Activated naive CD4-positive, alpha-beta T cell (primary cell): ENCODE measurements at places on chromosomes 16 and 17.

DNA sequence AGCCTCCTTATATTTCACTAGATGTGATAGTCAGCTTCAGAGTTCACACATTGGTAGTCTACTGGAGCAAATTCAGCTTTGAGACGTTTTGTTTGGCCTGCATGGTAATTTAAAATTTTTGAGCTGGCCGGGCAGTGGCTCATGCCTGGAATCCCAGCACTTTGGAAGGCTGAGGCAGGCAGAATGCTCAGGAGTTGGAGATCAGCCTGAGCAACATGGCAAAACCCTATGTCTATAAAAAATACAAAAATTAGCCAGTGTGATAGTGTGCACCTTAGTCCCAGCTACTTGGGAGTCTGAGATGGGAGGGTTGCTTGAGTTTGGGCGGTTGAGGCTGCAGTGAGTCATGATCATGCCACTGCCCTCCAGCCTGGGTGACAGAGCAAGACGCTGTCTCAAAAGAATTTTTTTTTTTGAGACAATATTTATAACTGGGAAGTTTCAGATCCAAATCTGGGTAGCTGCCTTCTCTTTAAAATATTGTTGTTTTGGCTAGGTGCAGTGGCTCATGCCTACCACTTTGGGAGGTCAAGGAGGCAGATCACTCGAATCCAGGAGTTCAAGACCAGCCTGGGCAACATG, 4.8 kb upstream of the BLMH start:
- DNase-seq, result no peak

DNA sequence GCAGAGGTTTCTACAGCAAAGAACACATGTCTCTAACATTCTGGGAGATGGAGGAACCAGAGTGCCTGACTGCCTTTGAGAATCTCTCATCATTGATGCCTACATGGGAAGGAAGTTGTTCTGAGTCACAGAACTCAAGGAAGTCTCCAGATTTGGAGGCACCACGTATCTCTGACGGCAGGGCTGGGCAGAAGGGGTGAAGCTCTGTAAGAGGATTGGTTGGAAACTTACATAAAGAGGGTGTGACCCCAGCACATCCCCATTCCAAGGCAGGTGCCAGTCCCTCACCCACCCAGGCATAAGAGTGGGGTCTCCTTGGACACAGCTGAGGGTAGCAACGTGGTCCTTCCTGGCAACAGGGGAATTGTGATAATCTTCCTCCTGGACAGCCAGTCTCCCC, 17.4 kb downstream of the TNFRSF13B start:
- no peak for DNase-seq

- no peak for DNase-seq
Measured at GRCh38 chr16:89565506-89566372, 5.3 kb downstream of the RPL13 start.

GRCh38 chr17:19470530-19471261, 59.7 kb downstream of the RNF112 start:
- DNase-seq, result no peak

GRCh38 chr17:8022360-8023003, 16.4 kb upstream of the ALOX15B start:
- DNase-seq, result no peak

DNA sequence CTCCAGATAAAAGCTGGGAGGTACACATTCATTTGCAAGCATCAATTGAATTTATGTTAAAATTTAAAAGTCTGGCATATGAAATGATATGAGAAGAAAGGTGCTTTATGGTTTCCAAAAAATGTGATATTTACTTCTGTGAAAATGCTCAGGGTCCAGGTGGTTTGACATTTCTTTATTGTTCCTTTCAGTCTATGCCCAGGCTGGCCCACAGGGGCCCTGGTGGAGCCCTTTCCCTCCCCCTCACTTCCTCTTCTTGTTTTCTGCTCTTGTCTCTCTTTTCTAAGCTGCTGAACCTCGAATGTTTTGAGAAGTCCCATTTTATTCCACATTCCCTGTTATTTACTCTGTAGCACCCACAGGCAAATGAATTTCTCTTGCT, 127.8 kb downstream of the HS3ST3B1 start:
- peak; percentile 9 for DNase-seq

GRCh38 chr16:78506367-78507193, 407.1 kb downstream of the WWOX start:
- no peak for DNase-seq

DNA sequence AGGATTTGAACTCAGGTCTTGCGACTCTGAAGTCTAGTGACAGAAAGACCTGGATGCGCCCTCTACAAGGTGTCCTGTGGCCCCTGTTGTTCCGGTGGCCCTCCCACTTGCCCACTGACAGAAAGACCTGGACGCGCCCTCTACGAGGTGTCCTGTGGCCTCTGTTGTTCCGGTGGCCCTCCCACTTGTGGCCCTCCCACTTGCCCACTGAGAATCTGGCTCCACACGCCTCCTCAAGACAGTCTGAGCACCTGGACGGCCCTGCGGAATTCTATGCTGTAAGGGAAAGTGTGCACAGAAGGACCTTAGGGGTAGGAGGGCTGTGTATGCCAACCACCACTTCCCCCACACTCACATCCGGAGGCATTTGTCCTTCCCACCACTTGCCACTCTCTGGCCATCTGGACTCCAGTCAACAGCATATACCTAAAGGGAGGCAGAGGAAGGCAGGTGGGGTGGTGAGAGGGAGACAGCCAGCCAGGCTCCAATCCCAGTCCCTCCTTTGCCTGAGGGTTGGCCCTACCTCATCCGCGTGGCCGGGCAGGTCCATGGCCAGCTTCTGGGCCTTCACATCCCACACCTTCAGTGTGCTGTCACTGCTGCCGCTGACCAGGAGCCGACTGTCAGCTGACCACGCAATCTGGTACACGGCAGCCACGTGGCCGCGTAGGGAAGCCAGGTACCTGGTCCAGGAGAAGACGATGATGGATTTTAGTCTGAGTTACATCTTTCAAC, 9.1 kb downstream of the NLE1 start:
- no peak for DNase-seq

GRCh38 chr16:4814542-4815173, 12.2 kb upstream of the ROGDI start:
- DNase-seq, result no peak

- DNase-seq, result no peak
Measured at GRCh38 chr17:75615301-75615700, 17.9 kb upstream of the SMIM5 start.

DNA sequence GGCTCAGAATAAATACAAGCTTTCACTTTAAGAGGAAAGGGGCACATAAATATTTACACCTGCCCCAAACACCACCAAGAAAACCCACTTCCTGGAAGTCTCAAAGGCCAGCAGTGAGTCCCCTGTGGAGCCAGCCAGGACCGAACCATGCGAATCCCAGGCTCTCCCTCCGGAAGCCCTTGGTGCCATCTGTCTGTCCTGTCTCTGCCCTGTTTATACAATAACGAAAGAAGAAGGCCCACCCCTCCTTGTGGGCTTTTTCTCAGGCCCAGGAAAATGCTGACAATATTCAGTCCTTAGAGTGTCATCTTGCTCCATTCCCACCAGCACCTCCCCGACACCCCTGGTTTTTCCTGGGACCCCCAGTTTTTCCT, 3.6 kb upstream of the SLC6A4 start:
- no peak for DNase-seq

GRCh38 chr17:39485555-39485954, 24.3 kb downstream of the CDK12 start:
- DNase-seq, result no peak

DNA sequence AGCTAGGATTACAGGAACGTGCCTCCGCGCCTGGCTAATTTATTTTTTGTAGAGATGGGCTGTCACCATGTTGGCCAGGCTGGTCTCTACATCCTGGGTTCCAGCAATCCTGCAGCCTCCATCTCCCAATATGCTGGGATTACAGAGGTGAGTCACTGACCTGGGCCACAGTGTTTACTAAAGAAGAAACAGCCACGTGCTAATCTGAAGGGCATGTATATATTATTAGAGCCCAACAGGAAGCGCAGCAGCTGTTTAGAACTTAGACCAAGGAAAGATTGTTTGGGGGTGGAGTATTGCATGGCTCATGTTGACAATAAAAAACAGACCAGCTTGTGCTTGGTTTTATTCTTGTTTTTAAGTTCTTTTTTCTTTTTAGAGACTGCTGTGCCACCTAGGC, 60.2 kb downstream of the HAPSTR1 start:
- DNase-seq, result no peak

GRCh38 chr17:44409309-44410028, 20.0 kb upstream of the ITGA2B start:
- DNase-seq, result no peak

- DNase-seq, result no peak
Measured at GRCh38 chr17:81907219-81908145, 3.7 kb downstream of the PCYT2 start.

GRCh38 chr17:75442168-75443103, 14.0 kb upstream of the TMEM94 start:
- DNase-seq, result no peak

DNA sequence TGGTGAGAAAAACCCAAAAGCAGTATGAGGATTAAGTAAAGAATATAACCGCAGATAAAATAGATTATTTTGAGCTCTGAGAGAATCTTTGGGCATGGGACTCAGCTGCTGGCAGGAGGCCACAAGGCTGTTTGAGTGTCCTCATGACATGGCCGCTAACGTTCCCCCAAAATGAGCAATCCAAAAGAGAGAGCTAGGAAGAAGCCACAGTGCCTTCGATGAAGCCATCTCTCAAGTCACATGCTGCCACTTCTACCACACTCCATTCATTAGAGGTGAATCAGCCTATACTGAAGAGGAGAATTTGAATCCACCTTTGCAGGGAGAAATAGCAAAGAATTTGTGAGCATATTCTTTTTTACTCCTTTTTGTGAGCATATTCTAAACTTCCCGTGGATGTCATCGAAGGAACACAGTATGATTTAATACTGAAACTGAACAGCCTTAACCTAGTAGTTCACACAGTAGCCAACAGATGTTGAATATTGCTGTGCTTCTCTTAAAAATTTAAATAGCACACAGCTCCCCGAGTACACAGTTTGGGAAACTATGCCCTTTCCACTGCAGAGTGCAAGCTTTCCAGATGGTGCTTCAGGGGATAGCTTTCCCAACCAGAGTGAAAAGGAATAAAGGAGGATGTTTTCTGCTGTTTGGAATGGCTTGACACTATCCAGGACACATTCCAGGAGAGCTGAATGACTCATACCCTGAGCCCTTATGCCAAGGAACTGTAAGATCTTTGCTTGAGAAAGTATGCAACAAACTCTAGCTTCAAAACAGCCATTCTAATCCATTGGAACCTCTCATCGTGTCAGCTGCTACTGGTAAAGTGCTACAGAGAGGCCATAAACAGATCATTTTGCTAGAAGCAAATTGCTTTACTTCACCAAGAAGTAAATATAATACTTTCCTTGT, 33.9 kb downstream of the ANKFY1 start:
- DNase-seq, result no peak

DNA sequence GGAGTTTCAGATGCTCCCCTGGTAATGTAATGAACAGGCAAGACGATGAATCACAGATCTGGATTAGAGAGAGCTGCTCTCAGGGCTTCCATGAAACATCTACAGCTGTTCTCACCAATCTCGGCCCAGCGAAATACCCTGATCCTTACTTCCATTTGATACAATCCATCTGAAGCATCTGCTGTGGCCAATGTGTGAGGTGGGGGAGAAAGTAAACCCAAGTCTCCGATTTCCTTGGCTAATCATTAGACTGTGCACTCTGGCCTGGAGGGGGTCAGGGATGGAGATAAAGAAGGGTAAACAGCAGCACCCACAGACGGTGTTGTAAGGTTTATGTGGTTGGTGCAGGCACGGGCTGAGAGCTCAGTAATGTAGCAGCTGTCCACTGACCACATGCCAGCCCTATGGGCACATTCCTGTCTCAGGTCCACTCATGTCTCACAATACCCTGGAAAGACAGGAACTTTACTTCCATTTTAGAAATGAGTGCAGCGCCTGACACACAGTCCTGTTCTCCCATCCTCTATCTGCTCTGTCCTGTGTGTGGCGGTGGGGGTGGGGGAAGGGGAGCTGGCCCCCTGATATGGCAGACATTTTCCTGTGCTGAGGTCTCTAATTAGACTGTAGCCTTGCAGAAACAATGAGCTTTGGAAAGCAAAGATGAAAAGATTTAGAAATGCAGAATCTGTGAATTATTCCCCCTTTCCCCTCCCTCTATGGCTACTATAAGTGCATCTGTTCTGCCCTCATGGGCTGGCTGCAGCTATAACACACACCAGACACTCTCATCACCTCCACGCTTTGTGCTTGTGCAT, 48.3 kb upstream of the ERN1 start:
- no peak for DNase-seq

DNA sequence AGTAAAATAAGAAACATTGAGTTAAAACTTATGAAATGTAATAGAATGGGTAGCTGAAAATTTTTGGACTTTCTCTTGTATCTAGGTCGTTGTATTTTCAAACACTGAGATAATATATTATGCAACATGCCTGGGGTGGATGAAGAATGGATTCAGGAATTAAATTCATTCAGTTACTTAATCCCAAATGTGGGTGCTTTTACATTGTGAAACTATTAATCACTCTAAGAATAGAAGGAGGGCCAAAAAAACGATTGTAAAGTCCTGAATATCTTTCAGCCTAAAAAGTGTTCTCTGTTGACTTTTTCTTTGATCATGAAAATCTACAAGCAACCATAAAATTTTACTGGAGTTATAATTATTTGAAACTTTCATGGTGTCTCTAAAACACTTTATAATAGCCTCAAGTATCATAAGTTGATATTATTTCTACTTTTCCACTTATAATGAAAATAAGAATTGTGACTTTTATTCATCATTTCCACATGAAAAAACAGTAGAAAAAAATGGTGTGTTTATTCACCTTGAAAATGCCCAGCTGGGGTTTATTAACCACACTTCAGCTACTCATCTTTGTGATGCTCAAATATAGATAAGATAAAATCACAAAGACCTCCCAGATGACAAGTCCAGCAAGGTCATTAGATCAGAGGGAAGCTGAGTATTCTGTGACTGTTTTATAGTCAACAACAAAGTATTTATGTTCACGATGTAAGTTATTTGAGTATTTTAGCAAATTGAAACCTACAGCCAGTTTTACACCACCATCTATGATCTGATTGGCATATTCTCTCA, 619.9 kb upstream of the SOX9 start:
- no peak for DNase-seq

DNA sequence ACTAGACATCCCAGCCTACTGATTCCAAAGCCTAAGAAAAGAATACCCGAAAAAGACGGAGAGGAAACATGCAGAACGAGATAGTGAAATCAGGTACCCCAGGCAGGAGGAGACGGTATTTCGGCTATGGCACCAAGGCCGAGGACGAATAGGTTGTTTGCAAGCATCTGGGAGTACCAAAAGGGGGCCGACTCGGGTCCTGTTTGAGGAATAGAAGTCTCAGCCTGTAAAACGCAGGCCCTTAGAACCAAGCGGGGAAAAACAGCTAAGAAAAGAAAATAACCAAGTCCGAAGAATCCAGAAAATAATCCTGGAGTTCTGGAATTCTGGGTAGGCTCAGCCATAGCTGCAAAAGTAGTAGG, 537 bp downstream of the SLC35B1 start:
- peak; percentile 29 for DNase-seq
